ENCODE measurements at places on chromosomes 1 and 21.

DNA sequence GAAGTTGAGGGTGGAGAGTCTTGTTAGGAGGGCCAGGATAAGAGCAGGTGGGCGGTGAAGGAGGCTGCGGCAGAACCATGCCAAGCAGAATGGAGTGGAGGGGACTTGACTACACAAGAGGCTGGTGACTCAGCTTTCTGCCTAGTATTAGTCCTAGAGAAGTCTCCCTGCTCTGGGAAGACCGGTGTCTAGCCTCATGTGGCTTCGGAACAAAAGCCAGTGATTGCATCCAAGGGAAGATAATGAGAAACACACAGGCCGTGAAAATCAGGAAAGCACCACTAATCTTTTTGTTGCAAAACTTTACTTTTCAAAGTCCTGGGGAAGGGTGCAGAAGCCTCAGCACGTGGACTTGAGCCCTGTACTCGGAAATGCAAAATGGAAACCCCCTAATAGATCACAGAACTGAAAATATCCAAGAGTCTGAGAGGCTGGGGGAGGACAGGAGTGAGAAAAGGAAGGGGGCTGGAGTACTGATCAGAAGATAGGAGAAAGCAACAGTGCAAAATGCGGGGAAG lies 31.4 kb downstream of the DDR2 start:
- DNase-seq, result peak; percentile 41

DNA sequence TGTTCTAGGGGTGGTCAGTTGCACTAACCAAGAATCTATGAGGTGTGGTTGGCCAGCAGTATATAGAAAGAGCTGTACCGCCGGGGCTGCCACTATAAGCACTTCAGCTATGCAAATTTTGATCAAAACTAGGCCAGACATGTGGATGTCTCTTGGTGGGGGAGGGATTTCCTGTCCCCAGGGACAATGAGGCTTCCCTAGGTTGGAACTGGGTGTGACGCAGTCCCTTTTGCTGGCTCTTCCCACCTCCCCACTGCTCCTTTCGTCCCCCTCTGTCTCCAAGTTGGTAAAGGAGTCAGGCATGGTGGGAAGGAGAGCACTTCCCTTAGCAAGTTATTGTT lies 13.6 kb downstream of the SDCCAG8 start:
- DNase-seq, result no peak

DNA sequence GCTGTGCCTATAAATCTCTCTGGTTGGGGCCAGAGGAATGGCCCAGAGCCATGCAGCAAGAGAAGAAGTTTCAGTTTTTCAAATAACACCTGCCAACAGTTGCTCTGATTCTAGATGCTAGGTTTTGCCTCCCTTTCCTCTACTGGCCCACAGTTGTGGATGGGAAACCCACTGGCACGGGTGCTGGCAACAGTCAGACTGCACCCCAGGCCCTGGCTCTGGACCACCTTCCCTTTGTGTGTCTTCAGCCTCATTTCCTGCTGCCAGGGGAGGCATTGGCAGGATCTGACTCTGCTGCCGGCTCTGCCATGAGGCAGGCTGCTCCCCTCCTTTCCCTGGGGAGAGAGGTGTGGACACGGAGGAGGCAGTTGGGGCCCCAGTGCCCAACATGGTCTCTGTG lies 142.0 kb downstream of the IGSF21 start:
- DNase-seq, result no peak

- DNase-seq, result peak; percentile 40
Measured at GRCh38 chr21:41121785-41122415, 46.1 kb upstream of the BACE2 start.

GRCh38 chr1:243507001-243507671 lies 251.3 kb downstream of the SDCCAG8 start:
- DNase-seq, result no peak

DNA sequence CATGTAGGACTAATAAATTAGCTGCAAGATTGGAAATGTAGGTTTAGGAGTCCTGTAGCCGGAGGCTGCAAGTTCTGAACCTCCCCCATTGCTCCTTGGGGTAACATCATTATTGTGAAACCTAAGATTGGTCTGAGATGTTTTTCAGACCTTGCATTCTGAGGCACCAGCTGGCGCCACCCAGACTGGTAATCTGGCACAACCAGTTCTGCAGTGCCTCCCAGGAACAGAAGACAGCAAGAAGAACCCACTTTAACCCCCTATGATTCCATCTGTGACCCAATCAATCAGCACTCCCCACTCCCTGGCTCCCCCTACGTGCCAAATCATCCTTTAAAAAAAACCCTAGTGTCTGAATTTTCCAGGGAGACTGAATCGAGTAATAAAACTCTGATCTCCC lies 11.6 kb upstream of the DNAJC6 start:
- no peak for DNase-seq

DNA sequence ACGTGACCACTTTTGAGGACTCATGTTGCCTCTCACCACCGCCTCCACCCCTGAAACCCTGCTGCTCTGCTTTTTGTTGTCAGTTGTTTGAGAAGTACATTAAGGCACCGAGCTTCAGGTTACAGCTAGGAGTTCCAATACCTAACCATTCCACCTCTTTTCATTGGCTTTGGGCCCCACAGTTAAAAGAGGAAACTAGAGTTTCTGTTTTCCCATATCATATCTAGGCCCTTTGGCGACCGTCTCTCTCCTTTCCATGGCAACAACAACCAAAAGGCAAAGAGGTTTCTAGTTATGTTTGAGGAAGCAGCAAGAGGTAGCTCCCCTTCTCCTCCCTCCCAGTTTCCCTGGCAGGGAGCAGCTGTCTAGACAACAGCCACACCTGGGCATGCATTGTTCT lies 5.9 kb downstream of the ANKRD35 start:
- DNase-seq, result peak; percentile 78

GRCh38 chr1:31587720-31588423 lies 11.6 kb downstream of the TINAGL1 start:
- DNase-seq, result no peak

DNA sequence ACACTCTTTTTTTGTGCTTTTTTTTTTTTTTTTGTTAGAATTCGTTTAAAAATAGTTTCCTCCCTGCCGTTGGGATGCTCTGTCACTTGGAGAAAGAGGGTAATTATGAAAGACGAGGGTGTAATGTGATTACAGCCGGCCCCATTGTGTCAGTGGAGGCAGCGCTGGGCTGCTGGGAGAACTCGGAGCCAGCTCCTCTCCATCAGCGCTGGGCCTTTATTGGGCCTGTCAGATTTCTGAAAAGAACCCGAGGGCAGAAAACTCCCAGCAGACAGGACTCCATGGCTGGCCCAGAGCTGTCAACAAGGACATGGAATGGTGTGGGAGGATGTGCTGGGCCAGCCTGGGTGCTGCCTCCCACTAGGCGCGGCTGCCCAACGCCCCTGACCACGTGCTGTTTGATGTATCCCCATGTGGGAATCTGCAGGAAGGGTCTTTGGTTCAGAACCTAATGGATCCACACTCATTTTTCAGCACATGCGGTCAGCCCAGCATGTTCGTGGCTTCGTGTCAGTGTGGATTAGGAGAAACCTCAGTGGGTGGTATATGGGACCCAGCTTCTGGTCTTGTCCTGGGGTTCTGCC lies 222.6 kb upstream of the KIAA0040 start:
- no peak for DNase-seq

GRCh38 chr1:59061876-59062275 lies 235.0 kb upstream of the FGGY start:
- no peak for DNase-seq

DNA sequence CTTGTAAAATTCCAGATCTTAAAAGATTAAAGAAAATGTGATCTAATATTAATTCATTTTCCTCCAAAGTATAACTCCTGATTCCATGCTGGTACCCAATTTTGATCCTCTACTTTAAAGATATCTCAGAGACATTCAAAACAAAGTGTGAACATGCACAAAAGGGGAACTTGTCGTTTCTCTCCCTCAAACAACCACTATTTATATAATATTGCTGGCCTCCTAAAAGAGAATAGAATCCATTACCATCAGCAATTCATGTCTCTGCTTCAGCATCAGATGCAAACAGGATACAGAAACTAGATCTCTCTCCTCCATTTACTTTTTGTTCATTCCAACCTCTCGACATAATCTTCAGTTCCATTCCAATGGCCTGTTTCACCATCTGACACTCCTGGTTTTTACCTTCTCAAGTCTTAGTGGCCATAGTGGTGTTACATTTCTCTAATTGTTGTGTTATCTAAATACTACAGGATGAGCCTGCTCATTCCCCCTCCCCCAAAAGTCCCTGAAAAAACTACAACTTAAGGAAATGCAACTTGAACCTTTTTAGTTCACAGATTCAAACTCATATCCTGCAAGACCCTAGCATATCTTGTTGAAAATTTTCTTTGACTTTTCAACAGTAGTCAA lies 4.1 kb downstream of the NRIP1 start:
- no peak for DNase-seq

DNA sequence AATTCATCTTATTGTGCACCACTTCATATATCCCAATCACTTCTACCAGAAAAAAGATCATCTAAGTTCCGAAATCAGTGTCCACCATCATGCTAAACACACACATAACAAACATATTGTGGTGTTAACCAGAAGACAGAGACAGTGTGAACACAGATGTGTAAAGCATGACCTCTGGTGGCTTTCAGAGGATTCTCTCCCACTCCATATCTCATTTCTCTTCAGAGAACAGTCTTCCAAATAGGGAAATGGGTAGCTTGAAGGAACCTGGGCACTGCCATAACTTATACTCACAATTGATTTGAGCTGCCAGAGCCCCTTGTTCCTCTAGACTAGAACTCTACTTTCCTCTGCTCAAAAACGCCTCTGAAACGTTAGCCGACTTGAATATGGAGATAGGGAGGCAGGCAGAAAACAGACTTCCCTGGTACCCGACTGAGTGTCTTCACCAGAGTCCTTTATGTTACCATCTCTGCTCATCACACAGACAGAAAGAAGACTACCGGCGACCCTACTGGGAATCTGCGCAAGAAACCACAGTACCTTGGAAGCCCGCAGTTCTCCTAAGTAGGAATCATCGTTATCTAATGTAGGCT lies 1.8 kb upstream of the ELAPOR1 start:
- DNase-seq, result no peak

DNA sequence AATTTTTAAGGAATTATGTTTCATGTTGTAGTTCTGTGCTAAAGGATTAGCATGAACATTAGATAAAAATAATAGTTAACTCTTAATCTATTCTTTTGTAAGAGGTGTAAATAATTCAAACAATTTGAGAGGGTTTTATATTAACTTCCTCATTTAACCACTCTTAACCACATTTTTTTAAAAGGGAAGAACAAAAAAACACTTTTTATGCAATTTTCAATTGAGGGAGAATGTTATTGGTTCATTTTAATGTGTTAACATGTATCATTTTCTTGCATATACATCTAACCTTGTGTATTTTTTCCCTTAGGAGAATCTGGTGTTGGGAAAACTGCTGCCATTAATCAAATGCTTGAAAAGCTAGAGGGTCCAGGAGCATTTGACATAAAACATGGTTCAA lies 169.0 kb downstream of the LBR start:
- DNase-seq, result no peak

DNA sequence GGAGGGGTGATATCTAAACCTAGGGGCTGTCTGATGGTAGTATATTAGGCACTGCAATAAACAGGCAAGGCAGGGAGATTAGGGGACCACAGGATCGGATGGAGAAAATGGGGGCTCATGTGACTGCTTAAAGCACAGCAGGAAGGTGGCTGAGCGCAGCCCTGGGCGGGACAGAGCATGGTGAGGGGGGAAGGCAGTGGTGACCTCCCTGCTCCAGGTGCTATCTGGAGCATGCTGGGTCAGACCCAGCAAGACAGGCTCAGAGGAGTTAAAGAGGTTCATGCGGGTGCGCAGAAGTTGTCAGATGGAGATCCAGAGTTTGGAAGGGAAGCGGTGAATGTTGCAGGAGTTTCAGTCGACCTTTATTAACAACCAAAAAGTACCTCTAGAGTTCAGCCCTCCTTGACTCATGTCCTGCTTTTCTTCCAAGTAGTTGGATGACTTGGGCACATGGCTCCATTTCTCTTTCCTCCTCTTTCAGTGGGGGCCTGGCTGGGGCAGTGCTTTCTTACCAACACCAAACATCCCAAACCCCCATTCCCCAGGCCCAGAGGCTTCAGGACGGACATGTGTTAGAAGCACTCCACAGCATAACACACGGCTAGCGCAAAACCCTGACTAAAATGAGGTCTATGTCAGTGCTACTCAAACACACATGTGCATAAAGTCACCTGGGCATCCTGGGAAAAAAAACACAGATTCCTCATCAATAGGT lies 41.5 kb downstream of the CAPN9 start:
- no peak for DNase-seq

- DNase-seq, result no peak
Measured at GRCh38 chr1:40620150-40620549, 45.3 kb downstream of the RIMS3 start.

- no peak for DNase-seq
Measured at GRCh38 chr1:6041432-6042062, 4.1 kb upstream of the KCNAB2 start.

GRCh38 chr1:160675641-160676410 lies 29.0 kb upstream of the SLAMF1 start:
- no peak for DNase-seq

DNA sequence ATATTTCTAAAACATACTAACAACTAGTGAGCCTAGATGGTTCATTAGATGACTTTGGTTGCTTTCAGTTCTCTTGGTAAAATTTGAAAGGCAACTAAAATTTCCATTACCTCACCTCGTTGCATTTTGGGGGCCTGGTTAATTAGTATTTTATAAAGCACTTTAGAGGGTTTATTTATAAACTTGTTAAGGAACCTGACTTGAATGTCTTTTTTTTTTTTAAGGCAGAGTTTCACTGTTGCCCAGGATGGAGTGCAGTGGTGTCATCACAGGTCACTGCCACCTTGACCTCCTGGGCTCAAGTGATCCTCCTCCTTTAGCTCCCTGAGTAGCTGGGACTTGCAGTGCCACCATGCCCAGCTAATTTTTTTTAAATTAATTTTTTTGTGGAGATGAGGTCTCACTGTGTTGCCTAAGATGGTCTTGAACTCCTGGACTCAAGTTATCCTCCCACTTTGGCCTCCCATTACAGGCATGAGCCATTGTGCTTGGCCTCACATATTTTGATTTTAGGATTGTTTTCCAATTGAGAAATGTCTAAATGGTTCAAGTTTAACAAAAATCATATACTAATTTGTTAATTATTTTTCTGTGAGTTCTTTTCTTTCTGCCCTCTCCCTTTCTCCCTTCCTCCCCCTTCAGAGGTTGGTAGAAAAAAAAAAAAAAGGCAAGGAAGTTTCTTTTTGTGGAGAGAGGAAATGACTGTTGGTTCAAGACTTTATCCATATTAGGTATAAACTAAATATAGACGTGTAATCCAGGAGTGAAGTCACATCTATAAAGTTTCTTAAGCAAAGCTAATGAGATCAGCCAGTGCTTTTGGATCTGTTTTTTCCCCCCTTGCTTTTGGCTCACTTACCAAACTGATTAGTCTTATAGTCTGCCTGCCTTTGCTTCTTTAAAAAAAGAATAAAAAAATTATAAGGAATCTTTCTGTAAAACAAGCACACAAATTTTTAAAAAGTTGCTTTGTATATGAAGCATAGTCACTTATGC lies 24.7 kb downstream of the CLIC4 start:
- DNase-seq, result no peak

GRCh38 chr1:211348547-211348946 lies 21.9 kb downstream of the TRAF5 start:
- no peak for DNase-seq
